Activated CD4-positive, alpha-beta T cell treated with anti-CD3 and anti-CD28 coated beads, Interleukin-2, amount 10 ng/mL, durations not matched to agents 7 days and 5 days (primary cell): ENCODE measurements at places on chromosomes 16 and 17. TPM values are rescaled to one million over a fixed set of nuclear protein-coding genes. Genes with fewer than 3 reads are reported as not detected.

PRSS36 gene
- 1.7 TPM for total RNA-seq

PLA2G10 gene
- not detected for total RNA-seq

HOXB7 gene
- total RNA-seq = 0.30 TPM

ZNF423 gene
- not detected for total RNA-seq

NUPR1 gene
- not detected for total RNA-seq

GLP2R gene
- total RNA-seq = not detected

RNF222 gene
- 0.12 TPM for total RNA-seq

FAM20A gene
- not detected for total RNA-seq

HMOX2 gene
- 86.3 TPM for total RNA-seq

ABCA5 gene
- total RNA-seq = 21.9 TPM
